ENCODE measurements at places on chromosomes 4 and X. TPM values are rescaled to one million over a fixed set of nuclear protein-coding genes. Genes with fewer than 3 reads are reported as not detected.
A peak's percentile ranks its signal among the peaks of the same experiment; 100 is the strongest.

DNA sequence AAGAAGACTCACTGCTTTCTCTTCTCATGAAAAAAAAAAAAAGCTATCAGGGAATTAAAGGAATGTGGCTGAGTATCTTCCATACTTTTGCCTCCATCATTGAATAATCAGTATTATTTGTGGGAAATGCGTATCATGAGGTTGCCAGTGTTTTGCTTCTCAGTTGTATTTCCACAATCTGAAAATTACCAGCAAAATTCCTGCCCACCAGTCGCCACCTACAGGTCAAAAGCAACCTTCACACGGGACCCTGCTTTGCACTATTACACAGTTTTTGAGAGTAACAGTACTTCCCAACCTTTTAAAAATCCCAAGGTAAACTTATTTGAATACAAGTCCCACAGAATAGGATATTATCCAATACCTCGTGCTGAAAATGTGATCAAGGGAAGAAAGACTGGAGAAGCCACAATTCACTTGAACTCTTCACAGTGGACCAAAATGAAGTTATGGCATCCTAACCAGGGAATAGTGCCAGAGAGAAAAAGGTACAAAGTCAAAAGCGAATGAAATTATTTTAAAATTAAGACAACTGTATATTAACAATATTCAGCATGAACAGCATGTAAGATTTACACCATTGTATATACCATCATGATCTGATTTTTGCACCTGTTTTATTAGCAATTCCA, 30.4 kb downstream of the PGRMC1 start:
- DNase-seq = no peak

DNA sequence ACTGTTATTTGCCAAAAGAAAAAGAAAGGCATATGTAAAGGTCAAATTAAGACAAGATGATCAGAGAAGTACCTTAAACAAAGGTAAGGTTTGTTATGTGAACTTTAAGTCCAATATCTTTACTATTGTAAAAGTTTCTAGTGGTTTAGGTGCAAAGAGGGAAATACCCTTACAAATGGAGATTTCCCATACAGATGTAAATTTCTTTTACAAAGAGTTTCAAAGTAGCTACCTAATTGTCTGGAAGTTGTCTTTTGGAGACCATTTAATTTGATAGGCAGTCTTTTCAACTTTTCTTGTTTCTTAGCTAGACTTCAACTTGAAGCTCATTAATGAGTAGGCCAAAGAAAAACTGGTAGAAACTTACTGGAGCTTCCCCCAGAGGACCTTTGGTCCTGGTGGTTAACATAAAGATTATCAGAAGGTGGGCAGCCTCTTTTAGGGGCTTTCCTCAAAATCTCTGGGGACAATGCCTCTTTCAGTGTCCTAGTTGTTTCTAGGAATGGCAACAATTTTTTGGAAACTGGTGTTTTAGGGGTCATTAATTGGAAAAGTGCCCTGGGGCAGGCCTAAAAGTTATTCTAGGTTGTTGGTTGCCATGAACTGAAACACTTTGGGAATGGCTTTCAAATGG, 297.3 kb downstream of the GUCY2F start:
- DNase-seq = no peak

GRCh38 chr4:21628916-21629610, 319.5 kb downstream of the KCNIP4 start:
- DNase-seq = no peak

DNA sequence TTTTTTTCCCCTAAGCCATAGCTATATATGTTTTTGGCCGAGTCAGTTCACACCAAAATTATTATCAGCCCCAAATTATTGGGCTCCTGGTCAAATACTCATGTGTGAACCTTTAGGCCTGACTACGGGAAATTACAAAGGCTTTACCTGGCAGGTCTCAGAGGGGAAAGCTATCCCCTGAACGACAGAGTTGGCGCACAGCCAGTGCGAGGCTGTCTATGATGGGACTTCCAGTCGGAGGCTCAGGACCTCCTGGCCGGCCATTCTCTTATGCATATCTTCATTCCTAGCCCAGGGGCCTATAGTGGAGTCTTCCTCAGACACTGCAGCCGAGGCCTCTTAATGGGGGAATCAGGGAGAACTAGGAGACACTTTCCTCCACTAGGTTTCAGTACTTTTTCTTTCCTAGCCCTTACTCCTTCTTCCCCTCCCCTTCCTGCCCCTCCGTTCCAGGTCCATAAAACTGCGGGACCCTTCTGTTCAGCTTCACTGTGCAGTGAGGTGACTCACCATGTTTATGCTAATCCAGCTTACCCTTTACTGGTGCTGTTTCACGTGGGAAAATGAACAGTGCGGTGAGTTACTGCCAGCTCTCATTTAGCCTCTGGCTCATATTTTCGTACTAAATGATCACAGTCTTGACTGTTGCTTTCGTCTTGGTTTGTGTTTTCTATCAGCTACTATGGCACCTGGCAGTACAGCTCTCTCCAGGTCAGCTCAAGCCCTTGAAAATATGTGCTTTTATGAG, 533.9 kb downstream of the FSTL5 start:
- no peak for DNase-seq

- DNase-seq = no peak
Observed at GRCh38 chr4:41514766-41515481, 23.0 kb upstream of the LIMCH1 start.

DNA sequence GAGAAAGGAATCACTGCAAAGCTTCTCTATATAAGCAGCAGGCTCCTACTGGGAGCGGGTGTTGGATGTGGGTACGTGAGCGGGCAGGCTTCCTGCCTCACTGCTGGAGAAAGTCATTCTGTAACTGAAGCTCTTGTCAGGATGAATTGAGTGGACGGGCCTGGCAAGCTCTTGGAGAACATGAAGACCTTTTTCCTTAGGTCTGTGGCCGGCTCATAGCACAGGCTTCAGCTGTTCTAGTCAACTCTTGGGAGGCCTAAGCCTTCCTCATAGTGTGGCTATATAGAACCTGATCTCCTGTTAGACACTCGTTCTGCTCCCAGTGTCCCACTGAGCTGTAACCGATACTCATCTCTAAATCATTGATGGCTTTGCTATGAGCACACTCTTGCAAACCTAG, 108.2 kb upstream of the GPC4 start:
- no peak for DNase-seq

GRCh38 chr4:111773858-111774257, 371.4 kb upstream of the FAM241A start:
- DNase-seq = no peak

DNA sequence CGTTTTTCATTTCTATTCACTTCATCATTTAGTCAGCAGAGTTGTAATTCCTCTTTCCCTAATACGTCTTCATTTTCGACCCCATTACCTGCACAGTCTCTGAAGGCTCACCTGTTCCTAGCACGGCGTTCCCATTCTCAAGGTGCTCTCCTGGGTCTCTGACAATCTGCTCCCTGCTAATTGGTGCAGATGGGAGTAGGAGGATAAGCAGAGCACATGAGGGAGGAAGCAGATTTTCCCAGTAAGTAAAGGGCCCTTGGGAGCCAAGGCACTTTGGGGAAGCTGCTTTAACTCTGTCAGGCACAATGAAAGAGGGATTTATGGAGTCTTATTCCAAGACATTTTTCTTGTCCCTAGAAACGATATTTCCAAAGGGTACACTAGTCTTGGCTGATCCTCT, 466.4 kb downstream of the STIM2 start:
- no peak for DNase-seq

DNA sequence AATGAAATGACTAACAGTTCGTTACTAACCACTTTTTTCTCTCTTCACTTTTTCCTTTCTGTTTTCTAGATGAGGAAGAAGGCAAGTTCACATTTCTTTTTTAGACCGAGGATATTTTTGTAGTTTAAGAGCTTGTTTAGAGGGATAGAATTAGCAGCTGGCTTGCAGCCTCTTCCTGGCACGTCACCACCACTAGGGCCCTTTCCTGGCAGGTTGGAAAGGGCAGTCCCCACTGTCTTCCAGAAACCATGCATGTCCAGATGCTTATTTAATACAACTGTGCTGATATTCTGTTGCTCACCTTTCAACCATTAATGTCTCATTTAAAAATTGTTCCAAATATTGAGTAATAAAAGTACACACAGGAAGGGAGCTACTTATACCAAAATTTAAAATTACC, 209.5 kb upstream of the PACRGL start:
- DNase-seq = no peak

GRCh38 chr4:151729731-151730559, 30.9 kb downstream of the GATB start:
- peak; percentile 66 for DNase-seq

DNA sequence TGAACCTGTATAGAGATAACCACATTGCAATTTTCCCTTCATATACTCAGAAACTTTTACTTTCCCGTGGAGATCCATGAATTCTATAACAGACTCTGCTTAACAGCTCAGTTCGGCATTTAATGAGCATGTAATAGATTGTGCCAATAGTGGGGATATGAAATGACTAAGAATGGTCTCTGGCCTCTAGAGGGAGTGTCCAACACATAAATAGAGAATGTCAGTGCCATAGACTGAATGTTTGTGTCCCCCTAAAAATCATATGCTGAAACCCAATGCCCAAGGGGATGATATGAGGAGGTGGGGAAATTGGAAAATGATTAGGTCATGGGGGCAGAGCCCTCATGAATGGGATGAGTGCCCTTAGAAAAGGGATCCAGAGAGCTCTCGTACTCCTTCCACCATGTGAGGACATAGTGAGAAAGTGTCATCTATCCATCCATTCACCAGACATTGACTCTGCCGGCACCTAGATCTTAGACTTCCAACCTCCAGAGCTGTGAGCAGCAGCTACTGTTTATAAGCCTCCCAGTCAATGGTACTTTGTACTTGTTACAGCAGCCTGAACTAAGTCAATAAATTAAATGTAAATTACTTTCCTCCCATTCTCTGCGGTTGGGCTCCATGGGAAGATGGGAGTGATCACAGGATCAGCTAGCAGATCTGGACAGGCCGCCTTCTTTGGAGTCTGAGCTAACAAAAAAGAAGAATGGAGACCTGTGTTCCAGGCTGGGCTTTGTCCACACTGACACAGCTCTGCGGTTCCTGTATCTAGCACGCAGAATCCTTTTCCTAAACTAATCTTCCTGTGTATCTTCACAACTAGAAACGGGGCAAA, 28.1 kb upstream of the HPSE start:
- DNase-seq = no peak

- DNase-seq = no peak
Observed at GRCh38 chrX:101416691-101417090, 8.7 kb downstream of the HNRNPH2 start.

- DNase-seq = no peak
Observed at GRCh38 chr4:121266982-121267381, 102.9 kb upstream of the TNIP3 start.

- no peak for DNase-seq
Observed at GRCh38 chr4:98601708-98602107, 56.7 kb downstream of the TSPAN5 start.

DNA sequence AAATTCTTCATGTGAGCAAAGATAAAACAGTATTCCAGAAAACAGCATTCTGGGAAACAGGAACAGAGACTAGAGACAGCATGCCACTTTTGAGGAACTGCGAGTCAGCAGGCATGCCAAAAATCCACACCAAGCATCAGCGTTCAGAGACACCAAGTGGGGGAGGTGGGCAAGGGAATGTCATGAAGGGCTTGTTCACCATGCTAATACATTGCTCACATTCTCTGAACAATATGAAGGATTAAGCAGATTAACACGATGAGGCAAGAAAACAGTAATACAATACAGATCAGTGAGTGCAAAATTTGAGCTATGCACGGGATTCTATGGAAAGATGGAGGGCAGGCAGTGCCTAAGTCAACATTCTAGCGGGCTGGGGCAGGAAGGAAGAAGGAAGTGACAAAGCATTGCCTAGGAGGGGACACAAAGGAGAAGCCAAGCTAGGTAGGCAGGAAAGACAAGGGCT, 278.3 kb downstream of the FBXW7 start:
- no peak for DNase-seq

DNA sequence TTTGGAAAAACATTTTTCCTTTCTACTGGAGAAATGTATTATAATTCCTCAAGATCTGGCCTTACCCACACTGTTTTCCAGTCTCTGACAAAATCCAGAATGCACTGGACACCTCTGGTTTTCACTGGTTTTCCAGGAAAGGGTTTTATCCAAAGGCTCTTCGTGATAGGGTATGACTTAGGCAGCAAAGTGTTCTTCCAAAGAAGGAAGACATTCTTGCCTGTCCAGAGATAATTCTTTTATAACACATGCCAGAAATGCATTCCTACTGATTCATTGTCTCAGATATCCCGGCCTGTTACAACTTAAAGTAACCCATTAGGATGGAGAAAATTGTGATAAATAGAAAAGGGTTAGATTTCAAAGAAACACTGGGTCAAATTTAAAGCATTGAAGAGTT, 2343.1 kb downstream of the PCDH7 start:
- no peak for DNase-seq

DNA sequence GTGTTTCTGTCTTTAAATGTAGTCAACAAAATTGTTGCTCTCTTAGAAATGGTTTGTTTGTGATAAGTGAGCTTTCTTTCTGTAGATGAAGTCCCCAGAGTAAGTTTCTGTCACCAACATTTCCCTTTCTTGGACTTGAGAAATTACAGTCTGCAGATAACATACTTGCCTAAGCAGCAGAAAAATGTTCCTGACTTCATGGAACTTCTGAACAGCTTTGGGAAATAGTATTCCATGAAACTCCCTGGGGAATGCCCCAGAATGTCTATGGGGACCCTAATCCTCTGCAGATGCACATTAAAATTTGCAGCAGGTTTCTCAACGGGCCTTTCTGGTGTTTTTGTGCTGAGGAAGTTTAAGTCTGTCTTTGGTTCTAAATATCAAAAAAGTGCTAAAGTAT, 38.6 kb upstream of the NEIL3 start:
- DNase-seq = no peak

DNA sequence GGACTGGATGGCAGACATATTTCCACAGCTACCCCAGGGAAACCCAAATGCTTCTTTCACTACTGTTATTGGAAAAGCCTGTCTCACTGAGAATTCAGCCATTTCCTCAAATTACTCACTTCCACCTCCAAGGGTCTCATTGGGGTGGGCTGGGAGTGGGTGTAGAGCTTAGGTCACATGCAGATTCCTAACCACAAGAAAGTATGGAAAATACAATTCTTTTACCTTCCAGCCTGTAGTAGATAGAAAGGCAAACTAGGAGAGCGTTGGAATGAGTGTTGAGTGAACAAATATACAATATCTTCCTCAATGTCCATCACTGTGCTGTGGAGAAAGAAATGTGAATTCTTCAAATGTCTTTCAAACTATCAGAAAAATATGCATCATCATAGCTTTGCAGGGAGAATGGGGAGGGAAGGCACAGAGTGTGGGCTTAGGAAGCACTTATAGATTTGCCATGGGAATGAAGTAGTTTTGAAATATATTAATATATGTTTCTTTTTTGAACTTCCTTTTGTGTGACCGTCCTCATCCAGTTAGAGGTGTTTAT, 245.3 kb upstream of the JADE1 start:
- DNase-seq = no peak

PSAPL1 gene
- total RNA-seq = not detected

ARR3 gene
- 3.3 TPM for total RNA-seq

SLC10A6 gene
- not detected for total RNA-seq

TBX22 gene
- not detected for total RNA-seq

RRH gene
- total RNA-seq = not detected

SUPT20HL2 gene
- not detected for total RNA-seq

SPOCK3 gene
- total RNA-seq = not detected

SPANXC gene
- not detected for total RNA-seq

MTTP gene
- 475 TPM for total RNA-seq
